ENCODE measurements at places on chromosomes 7 and 10. TPM values are rescaled to one million over a fixed set of nuclear protein-coding genes. Genes with fewer than 3 reads are reported as not detected.

Gene CHAT
- total RNA-seq = not detected

Gene KIF5B
- total RNA-seq = 139 TPM

Gene NUPR2
- not detected for total RNA-seq

Gene ADAMTS14
- total RNA-seq = 2.2 TPM

Gene GJC3
- not detected for total RNA-seq

Gene GRID2IP
- not detected for total RNA-seq

Gene ADRA2A
- not detected for total RNA-seq

Gene ADCY1
- 0.29 TPM for total RNA-seq

Data from placental pericyte (primary cell).